Fibroblast of lung (primary cell): ENCODE measurements at places on chromosomes 5 and 9. TPM values are rescaled to one million over a fixed set of nuclear protein-coding genes. Genes with fewer than 3 reads are reported as not detected.

Gene SLC23A1
- not detected in 2 replicates for polyA plus RNA-seq

- no peak for DNase-seq
Measured at GRCh38 chr5:95863383-95863757, 40.8 kb upstream of the GLRX start.

DNA sequence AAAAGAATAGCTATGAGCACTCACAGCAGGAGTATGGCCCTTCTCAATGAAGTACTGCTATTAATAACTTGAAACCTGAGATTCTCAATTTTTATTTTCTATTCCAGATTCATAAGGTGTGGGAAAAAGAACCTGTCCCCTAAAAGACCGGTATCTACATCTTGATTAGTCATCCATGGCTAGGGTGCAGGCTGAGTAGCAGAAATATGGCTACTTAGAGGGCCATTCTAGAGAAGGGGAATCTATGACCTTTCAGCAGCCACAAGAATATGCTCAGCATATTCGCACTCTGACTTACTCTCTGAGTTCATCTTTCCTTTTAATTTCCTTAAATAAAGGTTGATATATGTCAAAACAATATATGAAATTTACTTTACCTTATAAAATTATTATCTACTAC is 27.7 kb downstream of the WDR36 start:
- no peak for DNase-seq

DNA sequence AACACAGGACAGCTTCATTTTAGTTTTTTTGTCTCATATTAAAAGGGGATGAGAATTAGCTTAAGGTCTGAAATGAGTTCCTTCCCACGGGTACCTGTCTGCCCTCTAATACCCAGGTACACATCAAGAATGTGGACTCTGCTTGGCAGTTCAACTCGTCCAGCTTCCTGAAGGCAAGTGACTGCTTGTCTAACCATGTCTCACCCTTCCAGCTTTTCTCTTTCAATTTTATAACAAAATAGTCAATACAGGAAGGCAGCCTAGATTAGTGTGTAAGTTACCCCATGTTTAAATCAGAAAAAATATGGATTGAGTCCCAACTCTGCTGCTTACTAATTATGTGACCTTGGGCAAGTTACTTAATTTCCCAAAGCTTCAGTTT is 50.5 kb upstream of the C5orf46 start:
- no peak for DNase-seq
